ENCODE measurements at places on chromosomes 16 and 17.

DNA sequence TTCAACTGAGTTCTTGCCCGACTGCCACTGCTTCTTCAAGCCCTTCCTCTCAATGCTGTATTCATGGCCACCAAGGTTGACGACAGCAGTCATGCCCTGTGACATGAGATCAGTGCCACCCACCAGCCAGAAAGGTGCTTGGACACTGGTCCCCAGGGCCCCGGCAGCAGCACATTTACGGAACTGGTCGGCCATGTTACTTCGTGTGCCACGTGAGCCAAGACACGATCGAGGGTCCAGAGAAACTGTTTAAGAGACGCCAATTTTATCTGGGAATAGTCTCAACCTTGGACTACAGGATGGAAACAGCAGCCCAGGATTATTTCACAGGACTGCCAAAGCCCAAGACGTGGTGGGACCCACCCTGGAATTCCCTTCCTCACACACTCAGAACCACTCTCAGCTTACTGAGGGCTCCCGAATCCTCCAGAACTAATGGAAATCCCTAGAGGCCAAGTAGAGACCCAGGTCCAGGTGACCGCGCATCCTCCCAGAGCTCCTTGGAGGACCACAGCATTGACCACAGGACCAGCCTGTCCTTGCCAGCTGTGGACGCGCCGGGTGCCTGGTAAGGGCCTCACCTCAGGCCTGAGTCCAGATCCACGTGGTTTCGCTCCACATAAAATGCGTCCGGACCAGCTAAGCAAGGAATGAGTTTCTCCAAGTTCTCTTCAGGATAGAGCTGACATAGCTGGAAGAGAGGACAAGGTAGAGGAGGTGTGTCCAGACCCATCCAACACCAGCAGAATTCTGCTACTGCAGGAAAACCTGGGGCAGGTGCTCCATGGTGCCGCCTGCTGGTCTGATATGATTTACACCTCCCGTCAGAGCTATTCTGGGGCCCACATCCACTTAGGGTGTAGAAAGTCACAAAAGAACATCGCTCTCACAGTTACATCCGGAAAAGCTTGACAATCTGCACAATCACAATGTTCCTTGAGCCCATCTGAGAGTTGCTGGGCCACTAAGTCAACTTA lies 28.2 kb downstream of the MAP1LC3B start:
- DNase-seq, result no peak

GRCh38 chr17:69412251-69412671 lies 2.2 kb upstream of the MAP2K6 start:
- no peak for DNase-seq

GRCh38 chr16:5017678-5017969 lies 16.1 kb downstream of the NAGPA start:
- DNase-seq, result no peak

- DNase-seq, result no peak
These were observed 4.9 kb downstream of the NR1D1 start for GRCh38 chr17:40095351-40095943.

- DNase-seq, result no peak
These were observed at the start of gene CENPX for GRCh38 chr17:82022310-82022980. CENPX (minus strand) TSS chr17:82022878; CDS start chr17:82022861, 17 bp downstream.

DNA sequence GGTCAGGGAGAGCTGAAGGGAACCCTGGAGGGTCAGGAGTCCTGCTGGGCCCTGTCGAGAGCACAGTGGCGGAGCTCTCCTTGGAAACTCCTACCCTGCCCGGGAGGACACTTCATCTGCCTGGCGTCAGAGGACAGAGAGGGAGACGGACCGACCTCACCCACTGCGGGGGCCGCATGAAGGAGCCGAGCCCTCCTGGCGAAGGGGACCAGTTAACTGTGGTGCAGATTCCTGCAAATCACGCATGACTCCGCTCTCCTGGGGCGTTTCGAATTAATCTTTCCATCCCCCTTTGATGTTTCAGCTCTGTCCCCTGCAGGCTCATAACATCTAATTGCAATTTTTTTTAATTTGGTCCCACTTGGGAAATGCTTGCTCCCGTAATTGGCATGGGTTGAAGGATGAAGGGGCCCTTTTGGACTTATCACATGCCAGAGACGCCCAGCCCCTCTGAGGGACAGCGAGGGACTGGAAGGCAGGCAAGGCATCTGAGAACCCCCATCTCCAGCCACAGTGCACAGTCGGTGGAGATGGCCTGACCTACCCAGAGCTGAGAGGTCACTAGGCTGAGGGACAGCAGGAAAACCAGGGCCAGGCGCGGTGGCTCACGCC lies 26.5 kb downstream of the RPH3AL start:
- no peak for DNase-seq
